ENCODE measurements at places on chromosomes 12 and 14. TPM values are rescaled to one million over a fixed set of nuclear protein-coding genes. Genes with fewer than 3 reads are reported as not detected.

GRCh38 chr12:2776129-2776806, 18.5 kb upstream of the FKBP4 start:
- no peak for DNase-seq

- no peak for DNase-seq
These were observed 17.1 kb upstream of the MDM1 start for GRCh38 chr12:68349220-68349621.

DNA sequence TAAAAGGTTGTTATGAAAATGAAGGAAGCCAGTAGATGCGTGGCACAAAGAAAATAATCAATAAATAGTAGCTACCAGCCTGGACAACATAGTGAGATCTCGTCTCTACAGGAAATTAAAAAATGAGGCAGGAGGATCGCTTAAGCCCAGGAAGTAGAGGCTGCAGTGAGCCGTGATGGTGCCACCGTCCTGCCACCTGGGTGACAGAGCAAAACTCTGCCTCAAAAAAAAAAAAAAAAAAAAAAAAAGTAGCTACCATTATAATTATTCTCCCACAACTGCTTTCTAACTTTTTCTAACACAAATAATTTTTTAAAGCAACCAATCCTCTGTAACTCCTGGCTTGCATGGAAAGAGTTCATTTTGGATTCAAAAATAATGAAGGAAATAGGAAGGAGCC, 133.0 kb downstream of the NDUFA12 start:
- no peak for DNase-seq

Gene AKAP6
- 1.3 TPM for total RNA-seq

DNA sequence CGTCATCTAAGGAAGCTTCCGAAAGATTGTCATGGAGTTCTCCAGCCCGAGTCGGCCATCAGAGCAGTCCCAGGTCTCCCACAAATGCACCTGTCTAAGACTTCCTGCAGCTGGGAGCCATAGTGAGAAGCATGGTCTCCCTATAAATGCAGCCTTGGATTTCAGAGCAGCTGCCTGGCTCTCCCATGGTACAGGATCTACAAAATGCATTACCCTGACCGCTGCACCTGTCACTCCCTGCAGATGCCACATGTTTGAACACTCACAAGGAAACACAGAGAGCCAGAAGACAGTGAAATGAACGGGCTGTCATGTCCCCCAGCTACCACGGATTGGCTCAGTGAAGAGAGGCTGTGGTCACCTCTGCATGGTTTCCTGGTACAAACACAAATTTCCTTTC, 702.7 kb downstream of the MED13L start:
- DNase-seq, result no peak
